ENCODE measurements at places on chromosomes 3 and 15.

DNA sequence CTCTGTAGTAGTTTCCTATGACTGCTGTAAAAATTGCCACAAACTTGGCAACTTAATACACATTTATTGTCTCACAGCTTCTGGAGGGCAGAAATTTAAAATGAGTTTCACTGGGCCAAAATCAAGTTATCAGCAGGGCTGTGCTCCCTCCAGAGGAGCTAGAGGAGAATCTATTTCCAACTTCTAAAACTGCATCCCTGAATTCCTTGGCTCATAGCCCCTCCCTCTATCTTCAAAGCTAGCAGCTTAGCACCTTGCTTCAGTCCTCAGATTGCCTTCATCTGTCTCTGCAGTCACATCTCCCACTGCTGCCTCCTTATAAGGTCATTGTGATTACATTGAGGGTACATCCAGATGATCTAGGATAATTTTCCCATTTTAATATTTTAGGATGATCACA lies 17.8 kb upstream of the GADL1 start:
- no peak for DNase-seq

DNA sequence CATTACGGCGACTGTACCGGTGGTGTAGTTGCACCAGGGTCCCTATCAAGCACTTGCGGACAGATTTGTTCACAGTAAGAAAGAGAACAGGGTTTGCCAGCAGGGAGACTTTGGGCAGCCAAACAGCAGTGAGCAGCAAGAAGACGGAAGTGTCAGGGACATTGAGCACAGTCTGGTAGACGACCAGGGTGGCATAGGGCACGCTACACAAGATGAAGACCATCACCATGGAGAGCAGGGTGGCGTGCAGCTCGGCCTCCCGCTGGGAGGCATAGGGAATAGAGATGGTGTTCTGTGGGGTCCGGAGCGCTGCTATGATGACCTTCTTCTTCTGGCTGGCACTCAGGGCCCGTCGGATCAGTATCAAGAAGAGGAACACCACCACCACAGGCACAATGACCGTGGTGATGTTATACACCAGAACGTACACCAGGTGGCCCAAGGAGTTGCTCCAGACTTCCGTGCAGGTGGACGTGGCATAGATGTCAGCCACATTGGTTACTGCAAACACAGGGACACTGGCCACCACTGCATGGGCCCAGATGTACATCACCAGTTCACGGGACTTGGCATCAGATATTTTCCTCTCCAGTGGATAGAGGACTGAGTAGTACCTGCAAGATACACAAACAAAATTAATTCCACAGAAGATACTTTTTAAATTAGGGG lies 19.1 kb upstream of the FSIP1 start:
- peak; percentile 24 for DNase-seq

- DNase-seq: no peak
Measured at GRCh38 chr3:135916310-135916709, 49.2 kb upstream of the PPP2R3A start.

DNA sequence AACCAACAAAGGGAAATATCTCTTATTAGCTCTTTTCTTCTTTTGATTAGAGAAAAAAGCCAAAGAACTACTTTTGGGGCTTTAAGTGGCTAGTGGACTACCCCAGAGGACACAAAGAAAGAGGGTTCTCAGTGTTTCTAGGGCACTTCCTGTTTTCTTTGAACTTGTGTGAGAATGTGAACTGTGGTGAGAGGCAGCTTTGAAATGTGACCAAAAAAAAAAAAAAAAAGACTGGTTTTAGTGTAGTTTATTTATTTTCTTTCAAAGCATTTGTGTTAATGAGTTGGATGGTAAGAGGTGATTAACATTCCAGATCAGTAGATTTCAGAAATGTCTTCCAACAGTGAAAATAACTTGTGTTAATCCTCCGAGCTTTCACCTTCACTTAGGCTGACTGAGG lies 32.4 kb downstream of the SELENOT start:
- DNase-seq: no peak

- no peak for DNase-seq
Measured at GRCh38 chr15:28903555-28903954, 17.8 kb downstream of the APBA2 start.

DNA sequence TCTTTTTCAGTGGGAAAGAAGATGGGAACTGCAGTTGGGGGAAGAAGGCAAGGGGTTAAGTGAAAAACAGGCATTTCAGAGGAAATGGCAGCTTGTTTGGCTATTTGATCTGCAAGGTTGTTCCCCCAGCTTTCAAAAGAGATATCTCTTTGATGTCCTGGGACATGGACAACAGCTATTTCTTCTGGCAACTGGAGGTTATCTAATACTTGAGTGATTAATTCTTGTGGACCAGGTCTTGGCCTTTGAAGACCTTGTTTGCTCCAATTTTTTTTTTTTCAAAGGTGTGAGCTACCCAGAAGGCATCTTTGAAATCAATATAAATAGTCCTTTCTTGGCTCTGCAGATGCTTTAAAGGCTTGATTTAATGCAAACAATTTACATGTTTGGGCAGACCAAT lies 51.5 kb downstream of the KATNBL1 start:
- DNase-seq: no peak

DNA sequence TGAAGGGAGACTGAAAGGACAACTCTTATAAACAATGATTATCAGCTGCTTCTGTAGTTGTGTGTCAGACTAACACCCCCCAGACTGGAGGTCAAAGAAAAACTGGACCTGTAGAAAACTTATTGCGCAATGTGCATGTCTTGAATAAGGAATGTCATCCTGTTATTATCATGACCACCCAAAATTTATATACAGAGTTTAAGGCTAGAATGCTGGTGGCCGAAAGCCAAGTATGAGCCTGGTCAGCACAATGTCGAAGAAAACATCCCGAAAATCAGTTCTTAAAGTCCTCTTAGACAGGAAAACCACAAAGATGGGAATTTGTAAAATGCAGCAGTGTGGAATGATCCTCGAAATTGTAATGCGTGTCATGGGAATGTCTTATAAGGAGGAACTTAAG lies 29.3 kb downstream of the RFTN1 start:
- no peak for DNase-seq

- no peak for DNase-seq
Measured at GRCh38 chr3:197520311-197521276, 35.2 kb downstream of the BDH1 start.

- no peak for DNase-seq
Measured at GRCh38 chr3:52004163-52004787, 8.6 kb upstream of the RPL29 start.

DNA sequence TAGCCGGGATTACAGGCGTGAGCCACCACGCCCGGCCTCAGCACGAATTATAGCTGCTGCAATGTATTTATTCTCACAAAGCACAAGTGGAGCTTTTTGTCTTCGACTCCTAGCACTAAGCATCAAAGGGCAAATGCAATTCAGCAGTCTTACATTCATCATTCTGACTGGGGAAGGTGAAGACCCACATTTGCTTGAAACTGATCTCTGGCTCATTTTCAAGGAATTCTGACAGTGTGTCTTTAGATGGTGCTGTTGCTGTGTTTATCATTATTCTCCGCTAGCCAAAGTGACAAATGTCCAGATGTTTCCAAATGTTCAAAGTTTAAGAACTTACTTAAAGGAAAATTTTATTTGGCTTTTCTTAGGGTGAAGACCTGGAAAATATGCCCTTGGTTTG lies 55.9 kb downstream of the SGO1 start:
- no peak for DNase-seq

DNA sequence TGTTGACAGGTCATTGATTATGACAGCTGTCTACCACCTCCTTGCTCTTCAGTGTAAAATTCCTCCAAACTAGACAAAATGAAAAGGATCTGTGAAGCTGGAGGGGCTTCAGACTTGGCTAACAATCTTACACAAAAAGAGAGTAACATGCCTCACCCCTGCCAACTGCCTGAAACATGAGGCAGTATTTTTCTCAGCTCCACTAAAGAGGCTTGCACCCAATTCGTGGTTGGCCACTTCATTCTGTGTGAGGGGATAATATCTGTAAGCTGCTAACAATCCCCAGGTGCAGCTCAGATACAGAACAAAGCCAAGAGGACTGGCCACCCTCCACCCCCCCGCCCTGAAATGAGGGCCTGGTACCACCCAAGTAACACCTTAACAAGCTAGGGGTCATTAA lies 2.8 kb downstream of the MB21D2 start:
- DNase-seq: no peak

DNA sequence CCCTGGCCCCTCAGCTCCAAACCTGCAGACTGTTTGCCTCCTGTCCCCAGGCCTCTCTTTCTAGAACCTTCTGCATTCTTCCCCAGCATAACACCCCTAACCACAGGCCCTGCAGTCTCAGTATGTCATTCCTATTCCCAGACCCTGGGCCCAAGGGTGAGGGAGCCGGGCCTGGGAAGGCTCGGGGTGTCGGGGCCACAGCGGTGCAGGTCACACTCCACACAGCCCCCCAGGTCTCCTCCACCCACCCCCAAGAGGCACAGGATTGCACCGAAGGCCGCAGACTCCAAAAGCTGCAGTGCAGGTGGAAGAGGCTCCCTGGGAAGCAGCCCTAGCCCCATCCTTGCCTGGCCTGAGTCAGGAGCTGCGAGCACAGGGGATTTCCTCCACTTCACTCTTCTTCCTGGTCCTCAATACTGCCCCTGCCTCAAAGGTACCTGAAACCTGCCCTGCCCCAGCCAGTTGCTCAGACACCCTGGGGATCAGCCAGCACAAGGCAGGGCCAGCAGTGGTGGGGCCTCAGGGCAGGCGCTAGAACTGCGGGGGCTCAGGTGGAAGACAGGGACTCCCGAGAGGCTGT lies 31.1 kb downstream of the TNK2 start:
- no peak for DNase-seq

DNA sequence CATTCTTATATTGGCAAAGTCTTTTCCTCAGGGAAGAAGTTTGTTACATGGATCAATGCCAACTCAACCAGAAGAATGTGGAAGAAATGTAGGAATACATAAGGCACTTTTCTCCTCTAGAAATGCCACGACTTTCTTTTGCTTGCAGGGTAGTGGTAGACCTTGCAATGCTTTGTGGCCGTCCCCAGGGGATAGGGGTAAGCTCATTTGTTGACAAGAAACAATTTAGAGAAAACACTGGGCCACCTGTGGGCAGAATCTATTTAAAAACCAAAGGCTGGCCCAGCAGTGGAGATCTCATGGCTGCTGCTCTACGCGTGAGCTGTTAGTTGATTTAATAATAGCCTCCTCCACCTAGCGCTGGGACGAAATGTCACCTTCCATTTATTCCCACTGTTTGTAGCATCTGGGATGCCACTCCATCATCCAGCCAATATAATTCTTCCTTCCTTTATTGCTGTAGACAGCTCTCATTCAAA lies 64.6 kb upstream of the PFN2 start:
- no peak for DNase-seq

GRCh38 chr3:15316998-15317435 lies 15.4 kb downstream of the SH3BP5 start:
- DNase-seq: no peak

DNA sequence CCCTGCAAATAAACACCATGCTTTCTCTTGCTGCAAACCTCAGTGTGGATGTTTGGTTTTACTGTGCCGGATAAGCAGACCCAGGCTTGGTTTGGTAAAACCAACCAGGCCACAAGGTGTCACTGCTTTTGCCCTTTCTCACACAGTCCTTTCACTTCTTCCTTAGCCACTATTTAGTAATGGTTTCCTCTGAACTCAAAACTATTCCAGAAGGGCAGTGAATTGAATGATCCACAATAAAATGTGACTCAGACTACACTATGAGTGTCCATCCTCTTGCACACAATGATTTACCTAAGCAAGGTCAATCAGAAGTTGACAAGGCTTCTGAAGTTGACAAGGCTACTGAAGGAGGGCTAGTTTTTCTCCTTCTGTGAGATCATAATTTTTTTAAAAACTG lies 552.4 kb upstream of the CCDC54 start:
- DNase-seq: peak; percentile 52

GRCh38 chr3:66980791-66981190 lies 17.3 kb upstream of the KBTBD8 start:
- DNase-seq: no peak

- DNase-seq: no peak
Measured at GRCh38 chr15:51678096-51678495, 3.2 kb upstream of the SCG3 start.

Measured in RKO (cell line).